Stimulated activated CD8-positive, alpha-beta memory T cell treated with anti-CD3 and anti-CD28 coated beads, Interleukin-4, amount 100 ng/mL, for 4 hours (primary cell): ENCODE measurements at places on chromosomes 7 and 10.

DNA sequence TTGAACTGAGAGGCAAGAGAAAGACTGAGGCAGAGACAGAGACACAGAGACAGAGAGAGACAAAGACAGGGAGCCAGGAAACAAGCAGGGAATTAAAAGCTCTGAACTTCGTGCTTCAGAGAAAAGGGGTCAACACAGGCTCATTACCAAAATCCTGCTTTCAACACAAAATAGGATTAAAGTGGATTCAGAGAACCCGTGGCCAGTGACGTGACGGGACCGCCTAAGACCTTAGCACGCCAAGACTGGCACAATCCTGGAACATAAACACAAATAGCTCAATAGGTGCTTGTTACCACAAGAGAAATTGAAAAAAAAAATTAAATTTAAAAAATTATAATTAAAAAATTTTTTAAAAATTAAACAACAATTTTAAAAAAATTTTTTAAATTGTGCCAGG is 21.5 kb downstream of the ASB13 start:
- no peak for DNase-seq

DNA sequence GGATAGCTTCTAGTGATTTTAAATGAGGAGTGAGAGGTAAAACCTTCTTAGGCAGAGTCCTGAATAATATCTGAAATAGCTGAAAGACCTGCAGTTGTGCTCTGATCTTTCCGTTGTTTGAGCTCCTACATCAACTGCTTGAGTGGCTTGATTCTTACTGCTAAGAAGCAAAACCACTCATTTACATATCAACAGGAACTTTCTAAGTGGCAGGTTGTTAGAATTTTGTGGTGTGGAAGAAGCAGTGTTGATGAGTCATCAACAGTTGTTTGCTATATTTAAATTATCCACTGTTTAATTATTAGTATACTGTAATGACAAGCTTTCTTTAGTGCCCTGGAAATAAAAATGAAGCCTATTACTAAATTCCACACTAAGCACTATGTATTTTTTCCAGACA is 689.5 kb downstream of the DNAJB9 start:
- DNase-seq, result no peak

DNA sequence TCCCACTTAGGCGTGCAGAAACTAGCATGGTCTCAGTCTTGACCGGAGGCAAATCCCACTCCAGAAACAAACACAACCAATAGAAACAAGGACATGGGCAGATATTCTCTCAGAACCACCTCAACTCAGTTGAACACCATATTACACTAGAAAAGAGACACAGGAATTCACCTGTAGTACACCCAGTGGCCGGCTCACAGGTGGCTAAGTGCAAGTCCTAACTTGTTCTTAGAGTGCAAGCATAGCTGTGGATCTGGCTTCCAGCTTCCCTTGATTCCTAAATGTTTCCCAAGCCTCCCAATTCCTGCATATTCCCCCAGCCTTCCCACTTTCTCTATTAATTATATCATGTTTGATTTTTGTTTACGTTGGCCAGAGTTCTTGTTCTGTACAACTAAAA is 164.4 kb downstream of the TPK1 start:
- DNase-seq, result no peak

GRCh38 chr7:133053321-133053891 is 28.5 kb downstream of the CHCHD3 start:
- no peak for DNase-seq

DNA sequence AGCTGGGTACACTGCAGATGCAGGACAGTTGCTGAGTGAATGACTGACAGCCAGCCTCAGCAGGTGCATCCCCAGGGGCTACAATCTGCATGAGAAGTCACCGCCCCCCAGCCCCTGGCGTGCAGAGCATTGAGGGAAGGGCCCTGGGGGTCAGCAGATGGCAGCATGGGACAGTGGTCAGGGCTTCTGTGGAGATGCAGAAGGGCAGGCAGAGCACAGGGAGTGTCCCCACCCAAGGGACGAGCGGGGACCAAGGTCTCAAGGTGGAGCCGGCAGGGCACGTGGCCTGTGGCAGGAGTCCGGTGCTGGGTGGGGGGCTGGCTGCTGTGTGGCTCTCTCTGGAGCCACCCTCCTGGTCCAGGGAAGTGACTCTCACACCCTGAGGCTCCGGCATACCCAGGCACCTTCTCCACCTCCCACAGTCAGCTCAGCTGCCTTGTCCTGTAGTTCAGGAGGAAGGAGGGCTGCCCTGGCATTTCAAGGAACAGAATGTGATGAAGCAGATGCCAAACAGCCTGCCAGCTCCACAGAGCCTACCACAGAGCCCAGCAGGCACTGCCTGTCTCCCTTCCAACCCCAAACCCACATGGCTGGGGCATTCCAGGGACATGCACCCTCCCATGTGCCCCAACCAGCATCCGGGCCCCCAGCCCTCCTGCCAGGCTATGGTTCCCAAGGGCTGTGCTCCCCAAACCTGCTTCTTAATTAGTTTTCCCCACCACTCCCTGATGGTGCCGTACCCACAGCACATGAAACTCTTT is 114.5 kb downstream of the TMEM130 start:
- DNase-seq, result no peak

DNA sequence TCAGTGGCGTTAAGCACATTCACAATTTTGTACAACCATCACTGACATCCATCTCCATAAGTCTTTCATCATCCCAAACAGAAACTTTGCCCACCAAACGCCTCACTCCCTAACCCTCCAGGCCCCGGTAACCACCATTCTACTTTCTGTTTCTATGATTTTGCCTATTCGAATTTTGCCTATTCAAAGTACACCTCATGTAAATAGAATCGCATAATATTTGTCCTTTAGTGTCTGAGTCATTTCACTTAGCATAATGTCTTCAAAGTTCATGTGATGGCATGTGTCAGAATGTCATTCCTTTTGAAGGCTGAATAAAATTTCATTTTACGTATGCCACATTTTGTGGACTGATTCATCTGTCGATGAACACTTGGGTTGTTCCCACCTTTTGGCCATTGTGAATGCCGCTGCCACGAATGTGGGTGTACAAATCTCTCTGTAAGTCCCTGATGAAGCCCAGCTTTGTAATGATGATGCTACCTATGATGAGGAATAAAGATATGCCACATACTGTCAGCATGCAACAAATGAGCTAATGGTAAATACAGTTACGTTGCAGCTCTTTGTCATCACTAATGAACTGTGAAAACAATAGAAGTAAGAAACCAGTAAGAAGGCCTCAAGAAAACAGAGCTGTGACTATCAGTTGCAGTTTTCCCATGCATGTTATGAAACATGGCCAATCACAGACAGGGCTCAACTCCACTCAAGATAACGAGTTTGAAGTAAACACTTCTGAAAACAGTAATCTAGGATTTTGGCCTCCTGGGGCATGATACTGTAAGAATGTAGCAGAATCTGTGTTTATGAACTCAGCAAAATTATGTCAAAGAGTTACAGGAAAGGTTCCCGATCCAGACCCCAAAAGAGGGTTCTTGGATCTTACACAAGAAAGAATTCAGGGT is 120.0 kb downstream of the ADAM12 start:
- DNase-seq, result no peak

- DNase-seq, result no peak
Measured at GRCh38 chr7:12090757-12091221, 120.3 kb upstream of the TMEM106B start.

GRCh38 chr10:125016611-125017202 is 74.8 kb downstream of the ZRANB1 start:
- no peak for DNase-seq

- DNase-seq, result no peak
Measured at GRCh38 chr10:78177491-78178185, 144.0 kb downstream of the RPS24 start.

DNA sequence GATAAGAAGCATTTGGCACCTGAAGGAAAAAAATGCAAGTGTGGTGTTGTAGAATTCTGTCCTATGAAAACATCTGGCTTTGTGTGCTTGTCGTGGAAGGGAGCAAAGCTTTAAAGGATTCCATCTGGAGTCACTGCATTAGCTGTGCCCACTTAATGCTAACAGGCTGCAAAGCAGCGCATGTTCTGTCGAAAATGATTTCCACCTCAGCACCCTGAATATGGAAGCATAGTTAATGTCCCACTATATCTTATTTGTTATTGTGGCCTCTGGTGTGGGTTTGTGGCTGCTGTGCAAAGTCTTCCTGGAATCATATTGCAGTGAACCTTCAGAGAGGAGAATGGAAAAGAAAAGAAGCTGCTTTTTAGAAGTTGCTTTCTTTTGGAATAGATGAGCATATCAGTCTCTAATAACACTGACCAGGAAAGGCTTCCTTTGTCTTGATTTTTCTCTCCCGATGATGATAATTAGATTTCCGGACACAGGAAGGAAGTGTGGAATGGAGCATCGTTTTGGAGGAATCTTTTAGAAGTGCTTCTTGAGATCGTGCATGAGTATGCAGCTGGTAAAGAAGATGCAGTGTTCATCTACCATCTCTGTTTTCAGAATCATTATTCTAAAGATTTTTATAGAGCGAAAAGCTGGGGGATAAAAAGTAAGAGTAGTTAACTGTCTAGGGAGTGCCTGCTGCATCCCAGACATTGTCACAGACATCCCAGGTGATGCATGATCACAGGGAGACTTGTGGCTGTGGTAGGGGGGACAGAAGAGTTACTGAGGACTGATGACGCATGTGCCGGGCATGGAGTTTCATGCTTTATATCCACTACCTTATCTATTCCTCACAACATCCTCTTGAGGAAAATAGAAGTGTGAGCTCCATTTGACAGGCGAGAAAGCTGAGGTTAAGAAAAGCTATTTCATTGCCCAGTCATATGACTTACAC is 54.6 kb downstream of the TEX36 start:
- no peak for DNase-seq

DNA sequence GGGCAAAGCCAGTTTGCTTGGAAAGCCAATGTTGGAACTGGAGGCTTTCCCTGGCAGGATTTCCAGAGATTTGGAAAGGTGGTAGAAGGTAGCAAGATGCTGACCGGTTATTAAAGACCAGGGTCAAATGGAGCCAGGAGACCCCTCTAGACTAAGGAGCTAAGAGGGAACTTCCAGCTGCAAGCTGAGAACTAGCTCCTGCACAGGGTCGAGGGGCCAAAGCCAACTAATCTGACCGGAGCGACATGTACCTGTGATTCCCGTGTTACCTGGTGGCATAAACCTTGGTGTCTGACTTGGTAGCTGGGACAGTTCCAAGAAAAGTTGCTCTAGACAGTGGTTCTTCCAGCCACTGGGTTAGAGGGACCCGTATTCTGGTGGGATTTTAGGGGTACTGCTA is 41.8 kb downstream of the SPDYE5 start:
- DNase-seq, result no peak

GRCh38 chr10:11189582-11190376 is 172.1 kb downstream of the CELF2 start:
- no peak for DNase-seq

- DNase-seq, result no peak
Measured at GRCh38 chr7:1236132-1236661, 3.5 kb downstream of the UNCX start.

DNA sequence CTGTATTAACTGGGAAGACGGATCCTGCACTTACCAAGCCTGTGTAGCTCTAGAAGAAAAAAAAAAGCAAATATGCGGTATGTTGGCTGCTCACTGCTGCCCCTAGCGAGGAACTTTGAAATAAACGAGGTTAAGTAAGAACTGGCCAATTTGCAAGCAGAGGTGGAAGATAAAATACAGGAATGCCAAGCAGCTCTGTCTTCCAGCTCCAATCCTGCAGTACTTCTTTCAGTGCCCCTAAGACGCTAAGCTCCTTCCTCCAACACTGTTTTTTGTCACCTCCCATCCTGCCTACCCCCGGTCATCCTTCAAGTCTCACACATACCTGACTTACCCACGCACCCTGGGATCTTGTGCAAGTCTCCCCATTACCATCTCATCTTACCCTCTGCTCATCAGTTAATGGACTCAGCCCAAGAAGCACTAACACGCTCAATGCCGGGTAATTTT is 809 bp downstream of the C10orf143 start:
- DNase-seq, result peak; percentile 21

GRCh38 chr7:70726951-70727378 is 405.0 kb upstream of the GALNT17 start:
- no peak for DNase-seq

GRCh38 chr7:32150039-32150438 is 79.8 kb upstream of the PDE1C start:
- DNase-seq, result no peak

DNA sequence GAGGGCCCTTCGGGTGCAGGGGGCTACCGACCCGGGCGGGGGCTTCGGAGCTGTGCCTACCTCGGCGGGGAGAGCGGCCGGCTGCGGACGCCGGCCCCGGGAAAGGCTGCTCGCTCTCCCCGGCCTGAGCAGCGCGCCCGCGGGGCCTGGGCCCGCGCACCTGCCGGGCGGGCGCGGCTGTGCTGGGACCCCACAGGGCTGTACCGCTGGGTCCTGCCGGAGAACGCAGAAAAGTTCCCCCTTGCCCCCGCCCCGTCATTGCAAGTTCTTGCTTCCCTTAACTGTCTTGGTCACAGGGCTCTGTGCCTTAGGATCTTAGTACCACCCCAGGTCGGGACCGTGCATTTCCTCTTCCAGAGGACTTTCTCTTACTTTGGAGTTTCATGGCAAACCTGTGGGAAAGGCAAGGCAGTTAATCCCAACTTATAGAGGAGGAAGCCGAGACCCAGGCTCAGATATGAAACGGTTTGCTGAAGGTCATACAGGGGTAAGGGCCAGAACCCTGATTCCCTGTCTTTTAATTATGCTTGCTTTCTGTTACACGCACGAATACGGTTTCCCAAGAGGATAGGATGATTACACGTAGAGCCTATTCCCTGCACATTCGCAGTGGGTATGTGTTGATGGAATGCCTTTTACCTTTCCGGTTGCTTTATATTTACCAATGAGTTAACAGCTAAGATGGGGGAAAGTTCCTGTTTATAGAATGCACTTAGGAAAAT is 652 bp downstream of the PCGF5 start:
- DNase-seq, result no peak

GRCh38 chr7:139035586-139036353 is at the start of gene ZC3HAV1L:
ZC3HAV1L (minus strand) TSS chr7:139036042; CDS start chr7:139036017, 25 bp downstream.
- peak; percentile 18 for DNase-seq

GRCh38 chr7:88146616-88147015 is 73.2 kb downstream of the SRI start:
- DNase-seq, result no peak

DNA sequence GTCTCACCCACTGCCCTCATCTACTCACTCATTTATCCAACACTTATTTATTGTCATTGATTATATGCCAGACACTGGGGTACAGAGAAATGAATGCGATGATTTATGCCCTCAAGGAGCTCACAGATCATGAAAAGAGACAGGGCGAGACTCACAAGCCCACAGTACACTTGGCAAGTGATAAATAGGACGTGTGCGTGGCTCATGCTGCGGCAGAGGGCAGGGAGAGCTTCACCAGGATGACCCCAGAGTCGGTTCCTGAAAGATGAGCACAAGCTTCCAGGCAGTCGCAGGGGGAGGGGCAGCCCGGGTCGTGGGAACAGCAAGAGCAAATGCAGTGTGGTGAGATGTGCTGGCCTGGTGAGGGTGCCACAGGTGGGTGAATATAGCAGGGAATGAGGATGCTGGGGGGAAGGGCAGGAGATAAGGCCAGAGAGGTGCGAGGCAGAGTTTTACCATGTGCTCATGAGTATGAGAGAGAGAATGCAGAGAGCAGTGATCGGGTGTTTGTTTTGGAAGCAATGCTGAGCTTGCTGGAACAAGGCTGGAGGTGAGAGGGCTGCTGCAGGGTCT is 70.9 kb downstream of the ATXN7L1 start:
- DNase-seq, result no peak

- no peak for DNase-seq
Measured at GRCh38 chr10:117726596-117727295, 184.2 kb downstream of the EMX2 start.
